ENCODE measurements at places on chromosomes 13 and 19.

GRCh38 chr19:56138069-56138468, 3.0 kb upstream of the ZNF444 start:
- DNase-seq, result no peak

DNA sequence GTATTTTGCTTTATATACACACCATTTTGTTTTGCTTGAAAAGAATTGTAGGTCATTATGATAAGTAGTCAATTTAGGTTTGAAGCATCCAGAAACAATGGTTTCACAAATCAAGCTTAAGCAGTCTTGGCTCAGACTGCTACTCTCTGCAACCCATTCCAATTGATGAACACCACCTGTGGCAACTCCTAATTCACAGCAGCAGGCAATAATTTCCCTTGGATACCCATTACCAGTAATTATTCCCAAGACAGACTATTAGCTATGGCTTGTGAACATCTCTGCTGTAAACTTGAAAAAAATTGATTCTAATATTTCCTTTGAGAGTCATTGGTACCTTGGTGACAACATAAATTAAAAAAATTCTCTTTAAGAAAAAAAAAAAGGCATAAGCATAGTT, 299.3 kb upstream of the SLITRK6 start:
- no peak for DNase-seq

- no peak for DNase-seq
Measured at GRCh38 chr19:29851769-29852521, 40.2 kb downstream of the CCNE1 start.

DNA sequence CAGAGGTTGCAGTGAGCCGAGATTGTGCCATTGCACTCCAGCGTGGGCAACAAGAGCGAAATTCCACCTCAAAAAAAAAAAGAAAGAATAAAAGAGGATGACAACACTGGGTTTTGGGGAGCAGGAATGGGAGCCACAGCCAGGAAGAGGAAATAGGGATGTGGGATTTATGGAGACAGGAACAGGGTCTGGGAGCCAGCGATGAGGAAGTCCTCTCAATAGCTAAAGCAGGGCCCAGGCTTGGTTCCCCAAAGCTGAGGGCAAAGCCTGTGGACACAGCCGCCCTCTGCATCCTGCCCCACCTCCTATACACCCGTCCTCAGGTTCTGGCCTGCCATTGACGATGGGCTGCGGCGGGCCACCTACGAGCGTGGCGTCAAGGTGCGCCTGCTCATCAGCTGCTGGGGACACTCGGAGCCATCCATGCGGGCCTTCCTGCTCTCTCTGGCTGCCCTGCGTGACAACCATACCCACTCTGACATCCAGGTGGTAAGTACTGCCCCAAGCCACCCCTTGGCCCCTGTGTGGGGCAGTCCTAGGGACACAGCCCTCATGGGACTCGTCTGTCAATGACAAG, 13.6 kb downstream of the HIPK4 start:
- DNase-seq, result no peak

GRCh38 chr13:76754414-76754813, 131.8 kb downstream of the KCTD12 start:
- DNase-seq, result no peak

GRCh38 chr13:46861959-46862358, 34.9 kb downstream of the HTR2A start:
- no peak for DNase-seq

DNA sequence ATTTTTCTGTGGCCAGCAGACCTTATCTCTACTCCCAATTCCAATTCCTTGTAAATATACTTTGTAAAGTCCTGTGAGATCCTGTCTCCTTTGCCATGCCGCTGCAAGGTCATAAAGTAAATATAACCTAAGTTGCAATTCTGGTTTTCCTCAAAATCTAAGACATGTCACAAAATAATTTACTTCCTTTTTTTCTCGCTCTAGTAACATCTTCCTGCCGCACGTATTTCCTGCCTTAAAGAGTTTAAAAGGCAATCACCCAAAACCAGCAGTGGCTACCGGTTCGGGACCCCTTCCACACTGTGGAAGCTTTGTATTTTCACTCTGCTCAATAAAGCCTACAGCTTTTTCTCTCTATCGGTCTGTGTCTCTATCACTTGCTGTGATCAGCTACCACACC, 832.0 kb upstream of the SLITRK5 start:
- DNase-seq, result no peak

GRCh38 chr13:111915104-111915551, 151.8 kb upstream of the SOX1 start:
- no peak for DNase-seq

GRCh38 chr13:113907635-113908617, 44.0 kb upstream of the GAS6 start:
- no peak for DNase-seq

DNA sequence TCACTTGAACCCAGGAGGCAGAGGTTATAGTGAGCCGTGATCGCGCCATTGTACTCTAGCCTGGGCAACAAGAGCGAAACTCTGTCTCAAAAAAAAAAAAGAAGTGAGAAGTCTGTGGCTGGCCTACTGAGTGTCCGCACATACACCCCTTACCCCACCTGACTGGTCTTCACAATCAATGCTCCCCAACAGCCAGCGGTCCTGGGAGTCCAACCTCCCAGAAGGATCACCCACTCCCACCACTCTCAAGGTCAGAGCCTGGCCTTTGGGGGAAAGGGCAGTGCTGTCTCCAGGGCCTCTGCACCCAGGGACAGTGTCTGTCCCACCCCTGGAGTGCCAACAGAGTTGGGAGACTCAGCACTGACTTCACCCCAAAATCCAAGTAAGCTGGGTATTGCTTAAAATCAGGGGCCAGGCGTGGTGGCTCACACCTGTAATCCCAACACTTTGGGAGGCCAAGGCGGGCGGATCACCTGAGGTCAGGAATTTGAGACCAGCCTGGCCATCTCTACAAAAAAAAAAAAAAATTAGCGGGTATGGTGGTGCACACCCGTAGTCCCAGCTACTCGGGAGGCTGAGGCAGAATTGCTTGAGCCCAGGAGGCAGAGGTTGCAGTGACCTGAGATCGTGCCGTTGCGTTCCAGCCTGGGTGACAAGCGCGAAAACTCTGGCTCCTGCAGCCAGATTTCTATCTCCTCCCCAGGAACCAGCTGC, 2.3 kb upstream of the CD320 start:
- no peak for DNase-seq

GRCh38 chr19:8615024-8615423, 4.5 kb upstream of the ADAMTS10 start:
- DNase-seq, result no peak

- no peak for DNase-seq
Measured at GRCh38 chr13:20065516-20065915, 95.3 kb downstream of the GJA3 start.

- DNase-seq, result no peak
Measured at GRCh38 chr13:103178986-103179943, 113.0 kb upstream of the SLC10A2 start.

- no peak for DNase-seq
Measured at GRCh38 chr13:109665240-109665639, 121.1 kb downstream of the IRS2 start.

- DNase-seq, result no peak
Measured at GRCh38 chr13:72221276-72221962, 354.4 kb upstream of the DACH1 start.

Measured in cortex of kidney (tissue), 1 donor.